Retina (tissue), 1 donor: ENCODE measurements at places on chromosomes 3 and 15.

GRCh38 chr3:126111126-126111551 lies 27.2 kb upstream of the SLC41A3 start:
- DNase-seq = no peak

DNA sequence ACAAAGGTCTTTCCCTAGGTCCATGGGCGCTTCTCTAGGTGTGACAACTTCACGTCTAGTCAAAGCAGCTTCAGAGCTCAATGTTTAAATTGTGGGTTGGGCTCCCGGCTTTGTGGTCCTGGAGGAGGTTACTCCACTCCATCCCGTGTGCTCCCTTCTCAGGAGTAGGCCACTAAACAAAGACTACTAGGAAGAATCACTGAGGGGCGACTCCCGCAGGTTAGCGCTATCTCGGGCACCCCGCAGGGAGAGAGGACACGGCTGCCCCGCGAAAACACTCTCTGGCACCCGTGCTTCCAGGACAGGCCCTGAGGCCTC lies 500 bp downstream of the PARP6 start:
- no peak for DNase-seq

GRCh38 chr3:127214975-127215374 lies 22.0 kb downstream of the PRR23E start:
- no peak for DNase-seq

DNA sequence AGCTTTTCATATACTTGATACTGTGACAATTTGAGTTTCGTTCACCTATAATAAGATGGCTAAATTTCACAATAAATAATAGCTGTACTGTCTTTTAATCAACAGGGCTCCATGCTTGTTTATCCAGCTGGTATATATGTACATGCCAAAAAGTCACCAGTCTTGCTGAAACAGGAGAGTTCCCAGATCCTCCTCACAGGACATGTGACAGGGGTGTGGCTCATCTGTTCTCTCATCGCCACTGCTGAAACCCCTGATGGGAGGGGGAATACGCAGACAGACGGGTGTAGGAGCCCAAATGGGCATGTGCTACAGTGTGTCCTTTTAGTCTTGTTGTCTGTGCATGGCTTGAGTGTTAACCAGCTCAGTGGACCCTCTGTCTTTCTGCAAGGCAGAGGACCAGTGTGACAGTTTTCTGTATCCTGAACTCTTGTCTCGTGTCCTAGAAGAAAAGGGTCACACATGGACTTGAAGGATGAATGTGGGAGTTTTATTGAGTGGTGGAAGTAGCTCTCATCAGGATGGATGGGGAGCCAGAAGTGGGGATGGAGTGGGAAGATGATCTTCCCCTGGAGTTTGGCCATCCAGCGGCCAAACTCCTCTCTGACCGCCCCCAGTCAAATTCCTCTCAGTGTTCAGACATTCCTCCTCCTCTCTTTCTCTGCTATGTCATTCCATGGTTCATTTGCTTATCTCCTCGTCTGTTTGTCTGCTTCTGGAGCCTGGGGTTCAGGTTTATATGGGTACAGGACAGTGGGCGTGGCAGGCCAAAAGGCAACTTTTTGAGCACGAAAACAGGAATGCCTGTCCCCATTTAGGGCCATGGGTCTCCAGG lies 113.1 kb upstream of the NECTIN3 start:
- DNase-seq = no peak
